NCI-H1048 (cell line): ENCODE measurements at places on chromosomes 5 and 9.

GRCh38 chr5:55578771-55579170 lies 44.0 kb upstream of the PLPP1 start:
- no peak for DNase-seq

GRCh38 chr5:147780924-147781573 lies 1.5 kb downstream of the JAKMIP2 start:
- DNase-seq, result no peak

- DNase-seq, result no peak
These were observed 79.4 kb downstream of the FAM114A2 start for GRCh38 chr5:153959134-153959957.

GRCh38 chr5:115429345-115429940 lies 115.1 kb downstream of the FEM1C start:
- DNase-seq, result no peak

GRCh38 chr9:33943389-33943788 lies 105.3 kb downstream of the UBAP2 start:
- DNase-seq, result no peak

- no peak for DNase-seq
These were observed 24.8 kb downstream of the GRIA1 start for GRCh38 chr5:153515301-153515700.

GRCh38 chr5:72448368-72448767 lies 58.8 kb downstream of the ZNF366 start:
- DNase-seq, result no peak

DNA sequence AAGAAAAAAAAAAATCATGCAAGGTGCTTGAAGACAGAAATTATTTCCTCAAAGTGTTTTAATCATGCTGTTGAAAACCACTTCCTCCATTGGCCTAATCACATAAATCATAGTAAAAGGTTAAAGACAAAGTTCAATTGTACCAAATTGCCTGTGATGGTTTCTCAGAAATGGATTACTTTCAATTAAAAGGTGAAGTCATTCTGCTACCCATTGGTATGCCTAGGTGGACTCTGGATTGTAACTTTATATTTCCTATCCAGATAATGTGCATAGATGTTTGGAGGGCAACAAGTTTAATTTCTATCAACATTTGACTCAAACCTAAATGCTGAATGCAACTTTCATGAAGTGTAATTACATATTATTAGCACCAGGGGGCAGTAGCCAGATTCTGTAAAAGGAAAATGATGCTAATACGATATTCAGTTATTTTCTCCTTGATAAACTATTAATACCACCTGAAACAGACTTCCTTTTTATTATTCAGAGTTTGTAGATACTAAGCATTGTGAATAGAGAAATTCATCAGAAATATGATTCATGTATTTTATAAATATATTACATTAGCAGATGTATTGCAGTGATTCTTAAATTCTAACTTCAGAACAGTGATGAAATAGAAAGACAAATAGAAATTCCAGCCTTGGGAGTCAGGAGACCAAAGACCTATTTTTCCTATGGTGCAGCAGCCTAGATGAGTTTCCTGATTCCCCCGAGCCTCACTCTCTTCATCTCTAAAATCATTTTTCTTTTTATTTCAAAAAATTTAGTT lies 148.2 kb downstream of the CAAP1 start:
- DNase-seq, result no peak

DNA sequence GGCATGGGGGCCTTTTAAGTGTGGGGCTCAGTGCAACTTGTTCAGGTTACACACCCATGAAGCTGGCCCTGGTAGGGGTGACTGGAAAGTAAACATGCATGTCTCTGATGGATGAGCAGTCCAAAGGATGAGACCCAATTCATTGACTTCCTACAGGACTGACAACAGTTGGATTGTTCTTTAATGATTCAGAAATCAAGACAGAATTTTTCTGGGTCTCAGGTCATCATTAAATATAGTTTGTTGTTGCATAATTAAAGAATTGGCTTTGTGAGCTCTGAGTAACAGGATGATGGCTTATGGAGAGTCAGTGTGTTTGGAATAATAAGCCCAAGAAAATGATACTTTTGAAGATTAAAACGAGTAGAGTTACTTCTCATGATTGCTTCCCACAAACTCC lies 604.2 kb upstream of the CLINT1 start:
- no peak for DNase-seq
